ENCODE measurements at places on chromosomes 5 and 9.
A peak's percentile ranks its signal among the peaks of the same experiment; 100 is the strongest.

GRCh38 chr5:80231243-80231642, 24.6 kb downstream of the SERINC5 start:
- DNase-seq: no peak

GRCh38 chr9:22356985-22357384, 89.6 kb upstream of the DMRTA1 start:
- no peak for DNase-seq

GRCh38 chr5:43312076-43312661, 1.0 kb downstream of the HMGCS1 start:
- DNase-seq: no peak

DNA sequence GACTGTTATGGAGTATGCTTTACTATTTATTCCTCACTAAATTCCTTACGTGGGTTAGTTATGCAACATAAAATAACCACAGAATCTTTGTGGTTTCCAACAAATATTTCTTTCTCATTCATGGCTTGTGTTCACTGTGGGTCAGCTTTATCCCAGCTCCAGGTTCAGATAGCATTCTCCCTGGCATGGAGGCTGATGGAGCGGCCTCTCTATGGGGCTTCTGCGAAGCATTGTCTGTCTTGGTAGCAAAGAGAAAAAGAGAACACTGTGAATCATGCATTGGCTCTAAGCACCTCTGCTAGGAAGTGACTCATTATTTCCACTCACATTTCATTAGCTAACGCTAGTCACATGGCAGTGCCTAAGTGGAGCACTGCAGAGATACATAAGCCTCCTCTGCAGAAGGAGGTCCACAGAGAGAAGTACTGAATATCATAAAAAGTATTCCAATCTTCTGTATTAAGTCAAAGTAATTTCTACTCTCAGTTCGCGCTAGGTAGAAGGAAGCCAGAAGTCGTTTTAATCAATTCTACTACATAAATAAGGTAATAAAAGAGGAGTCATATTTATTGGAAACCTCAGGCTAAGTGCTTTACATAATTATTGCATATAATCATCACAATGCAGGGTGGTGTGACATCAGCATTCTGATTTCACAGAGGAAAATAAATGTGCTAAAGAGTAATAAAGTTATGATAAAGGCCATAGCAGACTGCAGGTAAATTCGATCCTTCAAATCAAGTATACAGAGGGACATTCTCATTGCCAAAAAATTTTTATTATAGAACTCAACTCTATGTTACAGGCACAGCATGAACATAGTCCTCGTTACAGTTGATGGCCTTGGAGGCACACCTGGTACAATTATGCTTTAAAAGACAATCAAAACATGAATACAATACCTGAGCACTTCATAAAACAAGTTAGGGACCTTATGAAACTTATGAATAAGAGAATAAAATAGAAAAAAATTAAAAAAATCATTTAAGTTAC, 531.1 kb downstream of the CETN3 start:
- no peak for DNase-seq

- peak; percentile 52 for DNase-seq
Measured at GRCh38 chr5:160312134-160312959, at the start of gene CCNJL. Gene CCNJL, minus strand, starts transcription at chr5:160312564. Its CDS starts 641 bp downstream, at chr5:160311923.

GRCh38 chr9:75754080-75754479, 136.4 kb upstream of the PCSK5 start:
- DNase-seq: peak; percentile 6

- DNase-seq: no peak
Measured at GRCh38 chr9:27673641-27674040, 100.4 kb upstream of the C9orf72 start.

- no peak for DNase-seq
Measured at GRCh38 chr5:149441986-149442385, 62.9 kb upstream of the IL17B start.

GRCh38 chr5:100644185-100644584, 109.0 kb downstream of the FAM174A start:
- DNase-seq: no peak

GRCh38 chr5:143251190-143251589, 152.3 kb downstream of the NR3C1 start:
- no peak for DNase-seq

DNA sequence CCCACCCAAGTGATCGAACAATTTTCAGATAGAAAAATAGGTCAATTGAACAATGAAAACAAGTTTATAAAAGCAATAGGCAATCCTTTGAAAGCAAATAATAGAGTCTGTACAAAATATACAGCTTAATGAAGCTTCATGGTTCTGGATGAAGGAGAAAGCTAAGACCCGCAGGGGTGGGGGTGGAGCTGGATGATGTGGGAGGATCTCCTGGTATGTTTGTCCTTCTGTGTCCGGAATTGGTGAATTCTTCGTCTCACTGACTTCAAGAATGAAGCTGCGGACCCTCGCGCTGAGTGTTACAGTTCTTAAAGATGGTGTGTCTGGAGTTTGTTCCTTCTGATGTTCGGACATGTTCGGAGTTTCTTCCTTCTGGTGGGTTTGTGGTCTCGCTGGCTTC, 149.9 kb downstream of the NXNL2 start:
- no peak for DNase-seq

- DNase-seq: no peak
Measured at GRCh38 chr5:121138495-121138907, 674.4 kb downstream of the PRR16 start.

DNA sequence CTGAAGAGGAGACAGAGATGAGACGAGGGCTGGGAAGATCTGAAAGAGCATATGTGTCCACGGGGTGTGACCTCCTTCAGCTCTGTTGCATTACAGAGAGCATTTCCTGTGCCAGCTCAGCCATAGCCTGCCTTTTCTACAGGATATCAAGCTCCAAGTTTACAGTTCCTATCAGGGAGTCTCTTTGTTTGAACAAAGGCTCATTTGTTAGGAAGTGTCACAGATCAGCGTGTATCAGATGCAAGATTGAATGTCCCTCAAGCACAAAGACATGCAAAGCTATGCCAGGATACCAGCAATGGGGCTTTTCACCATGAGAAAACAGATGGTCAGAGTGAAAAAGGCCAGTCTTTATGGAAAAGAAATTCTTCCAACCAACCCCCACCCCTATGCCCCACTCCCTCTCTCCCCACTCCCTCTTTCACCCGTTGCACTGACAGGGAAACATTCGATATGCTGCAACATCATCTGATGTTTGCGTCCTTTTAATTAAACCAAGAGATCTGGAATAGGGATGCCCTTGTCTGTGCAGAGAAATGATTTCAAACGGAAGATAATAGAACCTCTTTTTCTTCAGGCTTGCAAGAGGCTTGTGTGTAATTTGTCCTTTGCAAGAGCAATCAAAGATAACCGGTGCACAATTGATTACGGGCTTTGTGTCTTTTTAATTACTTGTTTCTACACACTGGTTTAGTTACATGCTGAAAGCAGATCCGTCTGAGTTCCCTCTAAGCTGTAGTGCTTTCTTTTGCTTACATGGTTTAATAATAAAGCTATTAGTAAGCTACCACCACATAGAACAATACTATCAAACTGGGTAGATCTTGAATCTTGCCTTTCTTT, 263.1 kb upstream of the RGMB start:
- peak; percentile 62 for DNase-seq

GRCh38 chr9:6049798-6050197, 34.4 kb upstream of the RANBP6 start:
- no peak for DNase-seq

GRCh38 chr9:69456201-69456600, 131.2 kb downstream of the ENTREP1 start:
- no peak for DNase-seq

DNA sequence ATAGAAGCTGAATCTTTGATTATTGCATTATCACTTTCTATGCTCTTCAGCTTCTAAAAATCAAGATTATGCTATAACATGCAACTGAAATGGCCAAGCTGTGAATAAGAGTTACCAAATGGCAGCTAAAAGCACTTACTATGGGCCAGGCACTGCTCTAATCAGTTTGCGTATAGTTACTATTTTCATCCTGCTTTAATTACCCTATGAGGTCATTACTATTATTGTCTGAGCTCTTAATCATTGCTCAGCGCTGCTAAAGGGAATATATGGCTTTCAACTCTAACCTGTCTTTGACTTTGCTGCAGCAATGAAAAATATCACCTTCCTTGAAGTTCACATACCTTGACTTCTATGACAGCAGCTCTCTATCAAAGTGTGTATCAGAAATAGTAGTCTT, 210.8 kb downstream of the TRPM3 start:
- no peak for DNase-seq

DNA sequence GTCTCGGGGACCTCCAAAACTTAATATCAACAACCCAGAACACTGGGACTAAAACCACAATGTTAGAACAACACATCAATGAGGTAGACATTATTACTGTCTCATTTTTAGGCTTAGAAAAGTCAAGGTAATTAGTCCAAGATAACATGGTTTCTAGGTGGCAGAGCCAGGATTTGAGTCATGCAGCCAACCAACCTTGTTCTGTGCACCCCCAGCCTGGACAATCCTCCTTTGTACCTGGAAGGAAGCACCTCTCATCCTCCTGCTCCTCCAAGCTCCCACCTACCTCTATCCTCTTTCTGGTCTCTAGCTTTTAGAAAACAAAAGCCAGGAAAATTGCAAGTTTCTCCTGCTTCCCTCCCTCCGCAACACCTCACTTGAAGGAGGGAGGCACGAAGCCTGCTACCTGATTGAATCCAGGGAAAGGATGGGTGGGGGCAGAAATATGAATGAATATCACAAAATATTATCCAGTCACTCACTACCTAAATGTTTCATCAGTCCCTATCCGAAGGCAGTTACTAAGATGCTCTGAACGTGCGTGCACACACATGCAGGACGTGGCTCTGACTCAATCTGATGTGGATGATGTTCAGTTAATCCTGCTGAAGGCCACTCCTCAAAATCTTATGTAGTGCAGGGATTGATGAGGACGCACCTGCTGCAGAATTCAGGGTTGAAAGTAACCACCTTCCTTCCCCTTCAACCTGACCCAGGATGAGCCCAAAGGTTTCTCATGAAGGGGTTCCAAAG, 26.3 kb upstream of the TTC1 start:
- DNase-seq: no peak

DNA sequence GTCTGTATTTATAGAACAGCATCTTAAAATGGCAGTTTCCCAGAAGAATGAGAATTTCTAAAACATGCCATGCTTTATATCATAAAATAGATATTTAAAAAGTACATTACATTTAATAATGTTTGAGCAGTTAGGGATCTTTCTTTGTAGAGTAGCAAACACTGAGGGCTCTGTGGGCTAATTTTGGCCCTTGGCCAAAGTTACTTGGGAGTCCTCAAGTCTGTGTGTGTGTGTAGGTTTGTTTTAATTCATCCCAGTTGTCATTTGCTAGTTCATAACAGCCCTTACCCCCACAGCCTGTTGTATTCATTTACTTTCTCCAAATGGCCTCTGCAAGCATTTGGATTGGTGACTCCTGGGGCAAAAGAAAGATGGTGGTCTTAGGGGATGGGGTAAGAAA, 576.4 kb upstream of the SGCD start:
- no peak for DNase-seq

DNA sequence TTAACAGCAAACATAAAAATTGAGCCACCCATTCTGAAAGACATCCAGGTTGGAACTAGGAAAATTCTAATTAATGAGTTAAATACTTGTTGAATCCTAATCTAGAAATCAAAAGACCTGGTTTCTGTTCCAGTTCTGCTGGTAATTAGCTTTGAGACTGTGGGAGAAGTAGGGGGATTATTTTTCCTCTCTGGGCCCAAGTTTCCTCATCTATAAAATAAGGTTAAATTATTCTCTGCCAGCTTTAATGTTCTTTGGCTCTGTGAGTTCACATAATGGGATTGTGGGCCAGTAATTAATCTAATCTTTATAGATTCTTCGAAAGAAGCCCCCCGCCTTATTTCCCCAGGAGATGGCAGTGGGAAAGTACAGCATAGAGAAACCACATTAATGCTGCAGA, 104.6 kb downstream of the ENC1 start:
- no peak for DNase-seq

DNA sequence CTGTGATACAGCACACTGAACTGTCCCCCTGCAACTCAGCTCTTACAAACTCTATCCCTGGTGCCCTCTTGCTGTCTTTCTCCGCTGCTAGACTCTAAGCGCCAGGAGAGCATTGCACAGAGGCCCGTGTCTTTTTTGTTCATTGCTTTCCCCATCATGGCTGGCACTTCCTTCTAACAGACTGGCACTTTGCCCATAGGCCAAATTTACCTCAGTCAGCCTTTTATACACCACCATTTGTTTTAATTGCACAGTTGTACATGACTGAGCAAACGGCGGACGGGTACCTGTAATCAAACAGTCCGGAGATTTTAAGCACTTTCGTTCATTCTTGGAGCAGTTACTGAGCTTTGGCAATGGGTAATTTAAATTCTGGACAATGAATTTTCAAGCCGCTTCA, 102.2 kb upstream of the CLINT1 start:
- DNase-seq: no peak

DNA sequence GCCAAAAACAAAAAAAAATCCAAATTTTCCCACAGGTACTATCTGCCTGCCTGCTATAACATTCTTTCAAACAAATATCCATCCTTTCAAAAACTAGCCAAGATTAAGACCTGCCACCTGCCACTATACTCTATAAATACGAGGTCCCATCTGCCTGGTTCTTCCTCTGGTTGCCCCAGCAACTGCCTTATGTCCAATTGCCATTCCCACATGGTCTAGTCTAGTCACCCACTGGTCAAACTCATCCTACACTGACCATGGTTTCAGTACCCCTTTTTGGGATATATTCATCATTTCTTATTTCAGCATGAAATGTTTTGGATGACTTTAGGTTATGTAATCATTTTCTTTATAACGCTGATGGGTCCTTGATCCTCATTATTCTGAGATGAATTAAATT, 95.1 kb upstream of the CCNG1 start:
- DNase-seq: no peak

DNA sequence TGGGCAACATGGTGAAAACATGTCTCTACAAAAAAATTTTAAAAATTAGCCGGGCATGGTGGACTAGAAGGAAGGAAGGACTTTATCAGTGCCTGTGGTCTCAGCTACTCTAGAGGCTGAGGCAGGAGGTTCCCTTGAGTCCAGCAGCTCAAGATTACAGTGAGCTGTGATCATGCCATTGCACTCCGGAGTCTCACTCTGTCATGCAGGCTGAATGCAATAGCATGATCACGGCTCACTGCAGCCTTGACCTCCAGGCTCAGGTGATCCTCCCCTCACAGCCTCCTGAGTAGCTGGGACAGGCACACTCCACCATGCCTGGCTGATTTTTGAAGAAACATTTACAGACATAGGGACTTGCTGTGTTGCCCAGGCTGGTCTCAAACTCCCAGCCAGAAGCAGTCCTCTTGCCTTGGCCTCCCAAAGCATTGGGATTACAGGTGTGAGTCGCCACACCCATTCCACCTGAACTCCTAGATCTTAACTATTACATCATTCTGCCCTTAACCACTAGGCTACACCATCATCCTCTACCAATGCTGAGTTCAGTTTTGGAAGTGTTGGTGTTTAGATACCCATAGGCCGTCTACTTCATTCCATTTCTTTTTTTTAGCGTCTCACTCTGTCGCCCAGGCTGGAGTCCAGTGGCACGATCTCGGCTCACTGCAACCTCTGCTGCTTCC, 2.0 kb upstream of the URM1 start:
- DNase-seq: no peak

Measured in putamen (tissue), 1 donor.